ENCODE measurements at places on chromosomes 7 and 10.

DNA sequence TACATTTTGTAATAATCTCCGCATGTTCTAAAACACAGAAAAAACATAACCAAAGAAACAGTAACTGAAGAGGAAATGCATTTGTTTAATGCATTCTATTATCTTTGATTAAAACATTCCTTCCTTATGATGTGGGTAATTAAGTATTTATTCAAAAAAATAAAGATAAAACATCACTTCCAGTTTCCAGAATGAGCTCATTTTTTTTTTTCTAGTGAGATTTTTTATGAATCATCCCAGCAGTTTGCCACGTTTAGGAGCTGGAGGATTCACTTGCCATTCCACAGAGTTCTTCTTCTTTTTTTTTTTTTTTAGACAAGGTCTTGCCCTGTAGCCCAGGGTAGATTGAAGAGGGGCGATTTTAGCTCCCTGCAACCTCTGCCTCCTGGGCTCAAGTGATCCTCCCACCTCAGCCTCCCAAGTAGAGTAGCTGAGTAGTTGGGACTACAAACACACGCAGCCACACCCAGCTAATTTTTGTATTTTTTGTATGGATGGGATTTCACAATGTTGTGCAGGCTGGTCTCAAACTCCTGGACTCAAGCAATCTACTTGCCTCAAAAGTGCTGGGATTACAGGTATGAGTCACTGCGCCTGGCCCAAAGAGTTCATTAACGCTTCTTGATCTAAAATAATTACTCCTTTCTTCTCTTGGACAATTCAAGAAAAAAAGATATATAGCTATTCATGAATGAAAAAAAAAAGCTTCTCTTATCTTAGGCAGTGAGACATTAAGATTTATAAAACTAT lies 177.3 kb downstream of the DKK1 start:
- no peak for DNase-seq

DNA sequence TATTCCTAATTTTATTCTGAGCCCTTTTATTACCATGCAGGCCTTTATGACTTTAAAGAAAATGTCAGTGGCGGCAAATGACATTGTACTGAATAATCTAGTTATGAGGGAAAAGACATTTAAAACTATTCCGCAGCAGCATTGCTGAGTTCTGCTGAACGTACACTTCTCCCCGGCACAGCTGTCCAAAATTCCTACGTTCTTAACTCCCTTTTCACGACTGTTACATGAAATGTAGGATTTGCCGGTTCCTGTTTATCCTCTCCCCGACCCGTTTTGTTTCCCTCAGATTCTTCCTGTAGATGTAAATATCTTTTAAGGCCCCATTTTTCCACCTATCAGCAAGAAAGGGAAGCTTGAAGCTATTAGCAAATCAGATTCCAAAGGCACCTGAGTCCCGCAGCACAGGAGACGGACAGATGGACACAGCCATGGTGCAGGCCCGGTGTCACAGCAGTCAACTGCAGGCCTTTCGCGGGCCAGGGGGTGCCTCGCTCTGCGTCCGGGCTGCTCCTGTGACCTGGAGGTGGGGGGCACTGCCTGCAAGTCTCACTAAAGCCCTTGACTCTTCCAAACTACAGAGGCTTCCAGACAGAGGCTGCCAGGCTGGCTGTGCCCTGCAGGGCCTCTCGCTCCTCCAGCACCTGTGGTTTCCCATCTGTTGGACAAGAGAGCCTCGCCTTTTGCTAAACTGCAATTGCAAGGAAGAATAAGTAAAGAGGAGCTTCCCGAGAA lies 485.0 kb upstream of the MGMT start:
- DNase-seq, result no peak

GRCh38 chr10:44102726-44103255 lies 282.1 kb downstream of the CXCL12 start:
- no peak for DNase-seq

GRCh38 chr10:110647136-110647430 lies 2.9 kb downstream of the RBM20 start:
- DNase-seq, result no peak

- DNase-seq, result no peak
These were observed 21.1 kb downstream of the KNDC1 start for GRCh38 chr10:133180965-133181639.
